ENCODE measurements at places on chromosomes 3 and 15.

DNA sequence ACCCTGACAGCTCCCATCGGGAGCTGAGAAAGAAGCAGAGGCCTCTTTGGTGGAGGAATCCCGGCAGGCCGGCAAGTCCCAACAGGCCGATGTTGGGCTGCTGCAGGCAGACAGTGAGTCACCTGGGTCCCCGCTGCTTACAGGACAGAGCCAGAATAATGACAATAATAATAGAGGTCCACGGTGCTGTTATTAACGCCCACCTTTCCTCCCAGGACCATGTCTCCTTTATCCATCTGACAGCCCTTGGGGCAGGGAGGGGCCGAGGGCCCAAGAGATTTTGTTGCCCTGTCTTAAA lies 29.3 kb upstream of the MAGEF1 start:
- peak; percentile 6 for DNase-seq

- no peak for DNase-seq
Measured at GRCh38 chr15:71709808-71710418, 100.4 kb upstream of the NR2E3 start.

DNA sequence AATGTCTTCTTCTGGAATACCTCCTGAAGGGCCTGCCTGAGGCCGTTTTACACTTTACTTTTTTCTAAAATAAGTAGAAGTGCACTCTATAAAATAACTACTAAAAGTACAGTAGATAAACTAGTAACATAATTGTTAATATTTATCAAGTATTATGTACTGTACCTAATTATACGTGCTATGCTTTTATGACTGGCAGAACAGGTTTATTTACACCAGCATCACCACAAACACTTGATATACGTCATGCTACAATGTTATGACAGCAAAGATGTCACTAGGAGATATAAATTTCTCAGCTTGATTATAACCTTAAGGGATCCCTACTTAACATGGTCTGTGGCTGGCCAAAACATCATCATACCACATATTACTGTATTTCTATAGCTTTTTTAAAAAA lies 29.4 kb downstream of the DLG1 start:
- DNase-seq: no peak

GRCh38 chr3:74353039-74353438 lies 261.4 kb downstream of the CNTN3 start:
- no peak for DNase-seq

GRCh38 chr3:138284079-138284478 lies 45.6 kb downstream of the NME9 start:
- DNase-seq: no peak

DNA sequence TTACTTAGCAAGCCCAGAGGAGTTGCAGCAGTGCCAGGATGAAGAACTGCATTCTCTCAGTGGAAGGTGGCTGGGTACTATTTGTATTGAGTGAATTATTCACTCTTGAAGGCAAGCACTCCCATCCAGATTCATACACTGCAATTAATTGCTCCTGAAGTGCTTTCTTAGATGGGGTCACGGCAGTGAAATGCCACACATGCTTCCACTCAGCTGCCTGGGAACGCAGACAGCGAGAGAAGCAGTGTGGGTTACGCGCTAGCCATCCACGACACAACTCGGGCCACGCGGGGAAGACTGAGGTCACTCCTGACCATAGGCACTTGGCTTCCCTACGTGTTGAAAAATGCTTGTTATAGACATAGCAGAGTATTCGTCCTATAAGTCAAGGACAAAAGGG lies 30.8 kb upstream of the LMCD1 start:
- no peak for DNase-seq

DNA sequence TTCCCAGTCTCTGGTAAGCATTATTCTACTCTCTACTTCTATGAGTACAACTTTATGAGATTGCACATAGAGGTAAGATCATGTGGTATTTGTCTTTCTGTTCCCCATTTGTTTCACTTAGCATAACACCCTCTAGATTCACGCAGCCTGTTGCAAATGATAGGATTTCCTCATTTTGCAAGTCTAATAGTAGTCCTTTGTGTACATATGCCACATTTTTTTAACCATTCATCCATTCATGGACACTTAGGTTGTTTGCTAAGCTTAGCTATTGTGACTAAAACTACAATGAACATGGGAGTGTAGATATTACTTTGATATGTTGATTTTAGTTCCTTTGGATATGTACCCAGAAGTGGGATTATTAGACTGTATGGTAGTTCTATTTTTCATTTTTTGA lies 717.9 kb upstream of the ALCAM start:
- DNase-seq: no peak

GRCh38 chr3:114804099-114804498 lies 343.0 kb downstream of the ZBTB20 start:
- DNase-seq: no peak

GRCh38 chr3:85182975-85183752 lies 224.4 kb downstream of the CADM2 start:
- no peak for DNase-seq

DNA sequence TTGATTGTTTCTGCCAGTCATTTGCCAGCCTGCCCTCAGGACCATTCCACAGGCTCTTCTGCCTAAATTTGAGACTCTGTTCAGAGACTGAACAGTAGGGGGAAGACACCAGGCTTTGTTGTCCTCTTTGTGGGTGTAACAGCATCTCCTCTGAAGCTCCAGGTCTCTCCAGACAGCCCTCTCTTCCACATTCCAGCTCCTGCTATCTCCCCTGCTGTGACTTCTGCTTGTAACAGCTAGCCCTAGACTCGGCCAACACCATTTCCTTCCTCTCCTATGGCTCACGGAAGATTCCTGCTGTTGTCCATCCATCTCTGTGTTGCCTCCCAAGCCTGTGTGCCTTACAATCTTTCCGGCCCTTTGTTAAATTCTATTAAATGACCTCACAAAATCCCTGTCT lies 40.2 kb downstream of the SUCLG2 start:
- no peak for DNase-seq

GRCh38 chr3:119542168-119542767 lies 17.1 kb downstream of the CD80 start:
- no peak for DNase-seq

DNA sequence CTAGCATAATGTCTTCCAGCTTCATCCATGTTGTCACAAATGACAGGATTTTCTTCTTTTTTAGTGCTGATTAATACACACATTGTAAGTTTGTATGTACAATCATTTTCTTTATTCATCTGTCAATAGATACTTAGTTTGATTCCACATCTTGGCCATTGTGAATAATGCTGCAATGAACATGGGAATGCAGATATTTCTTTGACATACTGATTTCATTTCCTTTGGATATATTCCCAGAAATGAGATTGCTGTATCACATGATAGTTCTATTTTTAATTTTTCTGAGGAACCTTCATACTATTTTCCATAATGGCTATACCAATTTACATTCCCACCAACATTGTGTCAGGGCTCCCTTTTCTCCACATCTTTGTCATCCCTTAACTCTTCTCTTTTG lies 117.9 kb downstream of the MEIS2 start:
- no peak for DNase-seq

DNA sequence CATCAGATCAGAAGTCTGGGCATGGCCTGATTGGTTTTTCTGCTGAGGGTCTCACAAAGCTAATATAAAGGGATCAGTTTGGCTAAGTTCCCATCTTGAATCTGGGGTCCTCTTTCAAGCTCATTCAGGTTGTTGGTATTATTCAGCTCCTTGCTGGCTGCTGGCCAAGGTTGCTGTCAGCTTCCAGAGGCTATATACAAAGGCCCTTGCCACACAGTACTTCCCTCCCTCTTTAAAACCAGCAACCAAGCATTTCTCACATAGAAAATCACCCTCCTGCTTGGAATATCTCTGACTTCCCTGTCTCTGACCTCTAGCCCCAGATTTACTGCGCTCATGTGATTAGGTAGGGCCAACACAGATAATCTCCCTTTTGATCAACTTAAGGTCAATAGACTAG lies 442.9 kb downstream of the ERC2 start:
- no peak for DNase-seq

DNA sequence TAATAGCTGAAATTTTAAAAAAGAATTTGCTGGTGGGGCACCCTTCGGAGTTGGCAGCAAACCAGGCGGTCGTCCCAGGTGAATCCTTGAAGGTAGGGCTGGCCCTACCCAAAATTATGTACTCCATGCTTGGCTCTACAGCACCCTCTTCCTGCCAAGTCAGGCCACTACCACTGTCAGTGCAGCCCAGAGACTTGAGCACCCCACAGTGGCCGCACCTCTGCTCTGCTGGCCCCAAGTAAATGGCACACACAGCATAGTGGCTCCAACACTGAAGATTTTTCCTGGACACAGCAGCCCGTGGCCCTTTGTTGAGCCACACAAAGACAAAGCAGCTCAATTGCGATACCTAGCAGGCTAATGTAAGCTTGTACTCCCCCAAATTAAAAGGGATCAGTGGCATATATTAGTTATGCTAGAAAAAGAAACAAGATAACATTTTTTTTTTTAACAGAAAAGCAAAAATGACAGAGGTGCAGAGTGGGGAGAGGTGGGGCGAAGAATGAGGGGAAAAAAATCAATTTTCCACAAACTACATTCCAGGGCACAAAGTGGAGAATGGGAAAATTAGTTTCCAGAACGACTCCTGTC lies 250.5 kb downstream of the UACA start:
- DNase-seq: peak; percentile 64

All from stimulated activated naive CD8-positive, alpha-beta T cell treated with anti-CD3 and anti-CD28 coated beads, Interleukin-15, amount 100 ng/mL, for 72 hours (primary cell).